ENCODE measurements at places on chromosomes 3 and 15.

DNA sequence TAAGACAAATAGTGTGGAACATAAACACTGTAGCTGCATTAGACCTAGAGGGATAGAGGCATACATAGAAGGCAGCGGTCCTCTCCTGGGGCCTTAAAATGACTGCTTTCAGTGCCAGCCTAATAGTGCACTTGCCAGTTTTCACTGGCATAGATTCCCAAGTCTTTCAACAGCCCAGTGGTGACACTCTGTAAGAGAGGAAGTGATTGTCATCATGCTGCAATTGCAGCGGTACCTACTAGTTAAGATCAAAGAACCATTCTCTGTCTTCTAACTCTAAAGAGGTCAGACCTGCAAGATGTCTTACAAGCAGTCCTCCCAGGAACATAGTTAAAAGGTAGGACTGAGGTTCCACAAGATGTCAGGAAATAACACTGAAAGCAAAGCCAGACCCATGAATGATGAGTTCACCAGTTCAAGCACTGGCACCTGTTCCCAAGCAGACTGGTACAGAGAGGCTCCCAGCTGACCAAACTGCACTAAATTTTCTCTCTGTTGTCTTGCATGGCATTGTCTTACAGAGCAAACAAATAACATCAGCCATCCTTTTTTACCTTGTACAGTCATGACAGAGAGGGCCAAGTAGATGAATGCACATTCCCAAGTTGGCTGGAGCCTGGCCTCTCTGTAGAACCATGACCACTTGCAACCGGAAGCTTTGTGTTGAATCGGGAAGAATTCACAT, 100.5 kb upstream of the SKOR1 start:
- no peak for DNase-seq

GRCh38 chr3:191959876-191960413, 499.0 kb downstream of the PYDC2 start:
- no peak for DNase-seq

DNA sequence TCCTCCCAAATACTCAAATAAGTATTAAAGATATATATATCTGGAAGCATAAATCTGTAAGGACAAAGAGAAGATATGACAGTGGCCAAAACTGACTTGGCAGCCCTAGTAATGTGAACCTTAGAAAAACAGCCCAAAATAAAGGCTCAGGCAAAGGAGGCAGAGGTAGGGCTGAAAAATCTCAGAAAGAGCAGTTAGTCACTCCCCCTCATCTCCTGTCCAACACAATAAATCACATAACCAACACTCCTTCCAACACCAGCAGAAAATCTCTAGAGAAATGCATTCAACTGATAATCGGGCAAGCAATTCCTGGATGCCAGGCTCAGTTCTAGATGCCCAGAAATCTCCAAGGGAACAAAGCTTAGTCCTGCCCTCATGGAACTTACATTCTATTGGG, 22.1 kb upstream of the CHRM5 start:
- DNase-seq, result no peak

DNA sequence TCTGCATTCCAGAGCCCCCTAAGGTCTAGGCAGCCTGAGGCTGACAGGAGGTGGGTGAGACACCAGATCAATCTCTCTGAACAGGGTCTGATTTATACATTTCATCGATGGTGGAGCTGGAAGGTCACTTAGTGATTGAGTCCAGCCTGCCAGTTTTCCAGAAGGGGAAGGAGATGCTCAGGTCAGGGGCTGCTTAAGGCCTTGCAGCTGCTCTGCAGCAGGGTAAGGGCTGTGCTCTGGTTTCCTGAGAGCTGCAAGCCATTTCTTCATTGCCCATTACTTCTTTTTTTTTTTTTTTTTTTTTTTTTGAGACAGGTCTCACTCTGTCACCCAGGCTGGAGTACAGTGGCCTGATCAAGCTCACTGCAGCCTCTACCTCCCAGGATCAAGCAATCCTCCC, 10.7 kb downstream of the TADA3 start:
- DNase-seq, result no peak

- peak; percentile 82 for DNase-seq
Measured at GRCh38 chr15:72319360-72319984, 485 bp downstream of the CELF6 start.

DNA sequence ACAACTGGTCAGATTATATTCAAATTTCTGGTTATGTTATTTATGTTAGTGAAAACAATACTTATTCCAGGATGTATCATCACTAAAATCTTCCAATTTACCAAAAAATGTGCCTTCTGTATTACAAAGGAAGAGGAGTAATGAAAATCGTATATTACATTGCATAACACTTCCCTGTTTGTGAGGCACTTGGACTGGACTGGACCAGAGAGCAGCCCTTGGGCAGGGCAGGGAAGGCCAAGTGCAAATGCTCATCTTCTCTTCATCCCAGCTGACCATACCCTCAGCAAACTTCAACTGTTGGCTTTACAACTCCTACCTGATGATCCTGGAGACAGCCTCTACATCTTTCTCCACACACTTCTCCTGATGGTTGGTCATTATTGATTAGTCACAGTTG, 285.7 kb upstream of the MME start:
- DNase-seq, result no peak

- no peak for DNase-seq
Measured at GRCh38 chr15:80163217-80163616, 10.4 kb downstream of the FAH start.

- no peak for DNase-seq
Measured at GRCh38 chr15:69513450-69513960, 60.9 kb downstream of the RPLP1 start.

DNA sequence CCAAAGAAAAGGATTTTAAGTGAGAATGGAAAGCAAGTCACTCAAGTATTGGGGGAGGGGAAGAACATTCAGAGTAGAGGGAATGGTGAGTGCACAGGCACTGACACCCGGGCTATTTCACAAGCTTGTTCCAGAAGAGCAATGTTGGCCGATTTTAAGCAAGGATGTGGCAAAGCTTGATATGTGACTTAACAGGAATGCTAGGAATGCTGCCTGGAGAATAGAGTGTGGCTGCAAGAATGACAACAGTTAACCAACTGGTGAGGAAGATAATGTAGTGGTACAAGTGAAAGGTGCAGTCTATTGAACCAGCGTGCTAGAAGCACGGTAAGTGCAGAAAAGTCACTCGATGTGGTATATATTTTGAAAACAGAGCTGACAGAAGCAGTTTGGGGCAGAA, 6.2 kb upstream of the CCDC80 start:
- peak; percentile 87 for DNase-seq

DNA sequence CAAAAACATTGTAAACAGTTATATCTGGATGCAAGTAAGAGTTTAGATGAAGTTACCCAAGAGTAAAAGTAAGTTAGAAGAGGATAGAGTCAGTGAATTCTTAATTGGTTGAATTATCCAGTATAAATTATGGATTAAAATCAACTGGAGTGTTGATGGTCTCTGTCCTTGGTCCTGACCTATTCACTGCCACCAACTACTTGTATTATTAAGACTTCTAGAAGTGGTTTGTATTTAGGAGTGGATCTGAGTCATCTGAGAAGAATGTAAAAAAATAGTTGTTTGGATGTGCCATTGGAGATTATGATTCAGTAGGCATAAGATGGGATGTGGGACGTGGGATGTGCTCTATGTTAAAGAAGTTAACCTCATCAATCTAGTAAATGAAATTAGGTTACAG, 86.4 kb downstream of the SYNPR start:
- DNase-seq, result no peak

DNA sequence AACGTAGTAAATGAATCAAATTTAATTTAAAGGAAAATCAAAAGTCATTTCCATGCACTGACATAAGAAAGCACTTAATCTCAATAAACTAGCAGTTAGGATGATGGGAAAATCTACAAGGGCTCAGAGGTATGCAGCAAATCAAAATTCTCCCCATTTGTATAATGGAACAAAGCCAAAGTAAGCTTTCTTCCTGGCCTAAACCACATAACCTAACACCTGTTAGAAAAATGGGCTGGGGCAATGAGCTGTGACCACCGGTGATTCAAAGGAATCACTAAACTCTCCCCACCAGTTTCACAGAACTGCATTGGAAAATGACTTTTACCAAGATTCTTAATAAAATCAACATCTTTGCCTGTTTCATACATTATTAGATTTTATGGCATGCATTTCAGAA, 1024.3 kb downstream of the FHIT start:
- DNase-seq, result no peak

GRCh38 chr3:152051501-152052404, 178.3 kb downstream of the SUCNR1 start:
- DNase-seq, result peak; percentile 12

GRCh38 chr3:189337673-189338091, 165.9 kb downstream of the TPRG1 start:
- no peak for DNase-seq

DNA sequence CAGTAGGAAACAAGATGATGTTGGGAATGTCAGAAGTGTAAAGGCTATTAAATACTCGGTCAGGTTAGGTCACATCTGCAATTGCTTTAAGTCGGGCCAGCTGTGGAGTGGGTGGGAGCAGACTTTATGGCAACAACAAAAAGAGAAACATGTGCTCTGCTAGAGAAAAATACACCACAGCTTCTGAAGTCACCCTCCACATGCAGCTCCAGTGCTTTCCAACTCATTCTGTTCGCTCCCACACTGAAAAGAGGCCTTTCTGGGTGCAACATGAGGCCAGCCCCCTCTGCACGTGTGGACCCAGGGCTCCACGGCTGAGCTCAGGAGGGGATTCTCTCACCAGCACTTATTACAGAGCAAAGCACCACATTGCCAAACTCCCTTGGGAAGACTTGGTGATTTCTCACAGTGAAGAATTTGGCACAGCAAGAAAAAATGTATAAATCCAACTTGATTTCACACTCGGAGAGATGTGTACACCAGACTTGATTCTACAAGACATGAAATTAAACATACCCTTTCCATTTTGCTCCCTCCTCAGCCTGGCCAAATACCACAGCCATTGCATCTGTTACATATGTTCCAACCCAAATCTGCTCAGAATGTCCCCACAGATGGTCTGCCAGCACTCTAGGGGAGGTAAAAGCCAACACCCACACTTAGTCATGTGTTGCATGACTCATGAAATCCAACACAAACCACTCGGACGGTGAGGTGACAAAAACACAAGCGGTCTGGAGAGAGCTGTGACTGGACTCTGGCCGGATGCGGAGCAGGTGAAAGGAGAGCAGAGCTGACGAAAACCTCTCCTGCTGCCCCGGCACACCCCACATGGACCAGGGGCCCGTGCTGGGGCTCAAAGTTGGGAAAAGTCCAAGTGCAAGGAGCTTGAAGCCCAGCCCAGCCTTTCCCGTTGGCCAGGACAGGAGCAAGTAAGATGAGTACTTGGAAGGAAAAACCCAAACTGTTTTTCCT, 74.6 kb downstream of the ITGB5 start:
- DNase-seq, result peak; percentile 91

GRCh38 chr3:45134758-45135521, 11.2 kb downstream of the CDCP1 start:
- no peak for DNase-seq

DNA sequence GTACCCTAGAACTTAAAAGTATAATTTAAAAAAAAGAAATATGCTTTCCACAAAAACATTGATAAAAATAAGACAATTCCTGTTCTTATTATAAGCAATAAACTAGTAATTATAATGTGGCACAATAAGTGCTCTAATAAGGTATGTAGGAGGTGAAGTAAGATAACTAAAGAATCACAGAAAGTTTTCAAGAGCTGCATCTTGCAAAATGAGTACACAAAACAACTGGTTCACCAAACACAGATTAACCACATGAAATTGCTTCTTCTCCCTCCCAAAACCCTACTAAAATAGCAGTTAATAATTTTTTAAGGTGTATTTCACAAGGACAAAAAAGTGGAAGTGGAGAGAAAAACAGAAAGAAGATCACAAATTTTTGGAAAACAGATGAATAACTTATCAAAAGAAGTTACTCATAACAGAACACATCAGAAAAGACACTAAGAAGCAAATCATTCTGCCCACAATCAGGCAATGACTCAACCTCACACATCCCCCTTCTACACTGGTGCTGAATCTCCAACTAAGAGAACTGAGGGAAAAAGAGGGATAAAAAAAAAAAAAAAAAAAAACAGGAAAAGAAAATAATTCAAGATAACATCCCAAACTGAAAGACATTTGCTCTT, 64.2 kb downstream of the TBC1D5 start:
- DNase-seq, result no peak

DNA sequence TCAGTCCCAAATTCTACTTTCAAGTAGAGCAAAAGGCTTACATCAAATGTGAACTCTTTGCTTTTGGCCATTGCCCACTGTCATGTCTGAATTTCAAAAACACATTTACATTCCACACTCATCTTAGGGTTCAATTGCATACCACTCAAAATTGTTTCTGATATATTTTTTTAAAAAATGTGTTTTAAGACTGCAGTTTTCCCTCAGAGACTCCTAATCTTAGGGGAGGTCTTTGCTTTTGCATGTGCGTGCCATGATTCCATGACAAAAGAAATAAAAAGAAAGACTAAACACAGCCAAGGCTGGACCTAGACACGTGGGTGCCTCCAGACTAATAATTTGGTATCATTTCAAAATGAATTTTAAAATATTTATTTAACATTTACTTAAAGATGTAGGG, 396.8 kb upstream of the RASGRP1 start:
- no peak for DNase-seq

GRCh38 chr3:48851407-48851806, 3.7 kb upstream of the PRKAR2A start:
- DNase-seq, result no peak

DNA sequence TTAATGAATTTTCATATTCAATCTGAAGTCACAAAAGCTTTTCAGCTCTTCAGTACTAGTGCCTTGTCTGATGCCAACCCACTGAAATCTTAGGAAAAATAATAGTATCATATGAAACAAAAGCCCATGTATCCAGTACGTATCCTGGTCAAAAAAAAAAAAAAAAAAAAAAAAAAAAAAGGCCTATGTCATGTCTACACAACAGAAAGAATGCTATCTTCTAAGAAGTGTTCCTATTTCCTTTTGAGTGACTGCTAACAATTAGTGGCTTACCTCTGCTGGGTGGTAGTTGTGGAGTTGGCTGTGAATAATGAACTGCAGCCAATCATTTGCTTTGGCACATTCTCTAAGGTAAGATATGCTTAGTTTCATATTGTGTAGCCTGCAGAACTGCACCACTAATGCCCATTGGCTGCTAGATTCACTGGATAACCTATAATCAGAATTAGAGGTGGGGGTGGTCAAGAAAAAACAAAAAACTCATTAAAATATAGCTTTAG, 59.6 kb downstream of the EIF3J start:
- no peak for DNase-seq

GRCh38 chr15:82294061-82294690, 31.6 kb downstream of the SAXO2 start:
- DNase-seq, result no peak

GRCh38 chr3:10950476-10951294, 41.9 kb upstream of the SLC6A1 start:
- DNase-seq, result peak; percentile 53

Measured in A549 (cell line).